ENCODE measurements at places on chromosomes 2 and 18.

DNA sequence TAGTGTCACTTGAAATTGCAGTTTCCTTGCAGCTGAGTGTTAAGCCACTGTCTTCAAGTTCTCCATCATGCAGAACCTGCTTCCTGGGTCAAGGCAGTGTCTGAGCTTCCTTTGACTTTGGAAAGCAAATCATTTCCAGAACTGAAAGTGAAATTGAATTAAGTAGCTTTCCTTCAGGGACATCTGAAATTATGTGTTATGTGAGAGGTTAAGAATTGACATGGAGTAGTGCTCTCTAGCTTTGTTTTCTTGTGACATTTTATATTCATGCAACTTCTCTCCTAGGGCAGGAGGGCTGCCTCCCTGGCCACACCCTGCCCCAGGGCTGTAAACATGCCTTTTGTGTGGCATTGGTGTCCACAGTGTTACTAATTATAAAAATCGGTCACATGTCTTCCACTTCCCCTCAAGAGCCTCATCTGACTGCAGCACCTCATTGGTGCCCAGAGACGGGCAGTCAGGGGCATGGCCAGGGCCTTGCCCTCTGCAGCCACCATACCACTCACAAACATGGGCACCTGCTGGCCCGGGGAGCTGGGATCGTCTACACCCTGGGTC, 14.4 kb downstream of the RAB12 start:
- no peak for DNase-seq

GRCh38 chr2:241282555-241282954, 32.9 kb downstream of the HDLBP start:
- DNase-seq, result no peak

DNA sequence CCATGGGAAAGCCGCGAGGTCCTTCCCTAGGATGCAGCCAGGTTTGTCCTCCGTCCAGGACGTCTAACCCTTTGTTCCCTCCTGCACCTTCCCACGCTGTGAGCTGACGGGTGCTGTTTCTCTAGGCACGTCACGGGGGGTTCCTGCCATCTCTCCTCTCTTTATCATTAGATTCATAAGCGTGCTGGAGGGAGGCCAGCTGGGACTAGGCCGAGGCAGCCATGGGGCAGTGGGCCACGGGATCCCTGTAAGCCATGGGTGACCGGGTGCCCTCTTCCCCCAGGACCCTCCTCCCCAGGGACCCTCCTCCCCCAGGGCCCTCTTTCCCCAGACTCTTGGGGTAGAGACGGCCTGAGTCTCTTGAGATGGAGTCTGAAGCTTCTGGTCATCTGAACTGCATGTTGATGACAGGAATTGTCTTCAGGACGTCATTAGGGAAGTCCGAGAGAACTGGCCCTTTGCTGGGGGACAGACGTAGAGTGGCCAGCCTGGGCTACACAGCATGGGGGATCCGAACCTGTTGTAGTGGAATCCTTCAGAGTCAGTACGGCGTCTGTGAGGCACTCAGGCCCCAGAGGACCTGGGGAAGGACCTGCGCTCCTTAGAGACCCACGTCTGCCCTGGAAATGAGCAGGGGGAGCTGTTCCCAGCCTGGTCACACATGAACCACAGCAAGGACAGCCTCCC, 108.1 kb downstream of the TPO start:
- no peak for DNase-seq

GRCh38 chr2:43321446-43321845, 95.0 kb upstream of the ZFP36L2 start:
- no peak for DNase-seq

GRCh38 chr2:152661076-152661475, 56.2 kb downstream of the PRPF40A start:
- DNase-seq, result no peak

- DNase-seq, result no peak
Measured at GRCh38 chr2:133942398-133942797, 311.5 kb upstream of the MGAT5 start.

DNA sequence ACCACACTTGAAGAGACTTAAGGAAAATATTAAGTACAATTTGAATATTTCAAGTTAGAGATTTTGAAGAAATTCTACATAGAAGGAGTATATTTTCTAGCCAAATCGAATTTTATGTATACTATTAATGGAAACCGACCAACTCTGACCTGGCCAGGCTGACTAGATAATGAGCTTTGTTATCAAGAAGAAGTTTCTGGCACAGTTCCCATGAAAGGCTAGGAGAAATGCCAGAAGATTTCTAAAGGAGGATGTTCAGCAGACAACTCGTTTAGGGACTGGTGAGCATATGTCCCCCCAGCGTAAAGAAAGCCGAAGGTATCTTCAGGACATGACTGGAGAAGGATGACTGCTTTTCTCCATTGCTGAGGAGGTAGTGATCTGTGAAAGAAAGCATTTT, 127.3 kb downstream of the DIS3L2 start:
- DNase-seq, result no peak

DNA sequence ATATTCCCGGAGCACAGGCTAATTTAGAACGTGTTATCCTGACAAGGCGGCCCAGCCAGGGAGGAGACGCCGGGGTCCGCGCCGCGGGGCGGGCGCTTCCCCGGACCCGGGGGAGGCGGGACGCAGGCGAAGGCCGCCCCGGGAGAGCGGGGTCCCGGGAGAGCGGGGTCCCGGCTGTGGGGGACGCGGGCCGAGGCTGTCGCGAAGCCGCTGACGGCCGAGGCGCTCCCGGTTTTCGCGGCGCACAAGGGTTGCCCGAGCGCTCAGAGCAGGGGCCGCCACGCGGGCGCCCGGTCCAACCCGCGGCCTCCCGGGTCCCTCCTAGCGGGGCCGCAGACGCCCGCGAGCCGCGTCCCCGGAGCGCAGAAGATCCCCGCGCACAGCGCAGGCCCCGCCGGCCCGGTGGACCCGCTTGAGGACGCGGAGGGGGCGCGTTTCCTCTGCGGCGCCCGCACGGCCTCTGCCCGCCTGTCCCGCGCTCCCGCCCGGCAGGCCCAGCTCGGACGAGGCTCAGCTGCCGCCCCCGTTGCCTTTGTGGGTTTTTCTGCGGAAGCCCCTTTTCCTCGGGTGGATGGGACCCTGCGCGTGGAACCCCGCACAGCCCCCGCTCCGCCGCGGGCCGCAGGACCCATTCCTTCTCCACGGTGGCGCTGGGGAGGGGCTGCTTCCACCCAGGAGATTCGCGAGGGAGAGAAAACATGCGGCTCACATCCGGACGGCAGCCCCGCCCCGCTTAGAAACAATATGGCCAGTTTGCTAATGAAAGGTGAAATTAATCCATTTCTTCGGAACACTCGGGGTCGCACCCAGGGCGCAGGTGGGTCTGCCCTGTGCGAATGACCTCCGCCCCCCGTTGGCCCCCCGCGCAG, 9.6 kb upstream of the KCNG2 start:
- peak; percentile 30 for DNase-seq

GRCh38 chr2:182330451-182331305, 96.2 kb downstream of the PDE1A start:
- no peak for DNase-seq

- DNase-seq, result peak; percentile 64
Measured at GRCh38 chr2:205680067-205680466, 2.2 kb upstream of the NRP2 start.

GRCh38 chr2:57376985-57377384, 669.6 kb upstream of the VRK2 start:
- no peak for DNase-seq

DNA sequence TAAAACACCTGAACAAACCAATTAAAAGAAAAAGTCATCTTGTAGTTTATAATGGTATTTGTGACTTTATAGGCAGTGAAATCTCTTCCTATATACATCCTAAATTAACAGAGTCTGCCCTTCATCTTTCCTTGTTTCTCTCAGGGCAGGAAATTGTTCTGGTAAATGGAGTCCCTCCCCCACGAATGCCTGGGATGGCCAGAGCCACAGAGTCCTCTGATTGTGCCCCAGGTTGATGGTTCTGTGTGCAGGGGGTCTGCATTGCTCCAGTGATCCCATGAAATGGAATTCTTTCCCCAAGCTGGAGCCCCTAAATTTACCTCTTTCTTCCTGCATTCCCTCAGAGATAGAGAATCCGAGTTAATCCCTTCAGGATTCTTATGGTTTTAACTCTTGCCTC, 155.5 kb downstream of the MTX2 start:
- DNase-seq, result no peak

DNA sequence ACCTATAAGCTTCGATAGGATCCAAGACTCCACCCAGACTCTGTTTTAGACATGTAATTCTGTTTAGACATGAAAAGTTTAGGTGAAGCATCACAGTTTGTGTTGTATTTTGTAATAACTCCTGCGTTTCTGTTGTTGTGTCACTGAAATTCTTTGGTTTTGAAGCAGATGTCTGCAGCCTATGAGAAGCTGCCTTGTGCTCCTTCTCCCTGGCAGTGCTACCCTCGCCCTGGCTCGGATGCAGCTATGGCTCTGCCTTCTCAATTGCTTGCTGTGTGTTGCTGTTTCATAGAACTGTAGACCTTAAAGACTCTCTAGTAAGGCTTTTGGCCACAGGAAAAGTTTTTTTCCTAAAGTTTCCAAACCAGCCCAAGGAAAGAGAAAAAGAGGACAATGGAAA, 40.2 kb upstream of the ZNF638 start:
- no peak for DNase-seq

DNA sequence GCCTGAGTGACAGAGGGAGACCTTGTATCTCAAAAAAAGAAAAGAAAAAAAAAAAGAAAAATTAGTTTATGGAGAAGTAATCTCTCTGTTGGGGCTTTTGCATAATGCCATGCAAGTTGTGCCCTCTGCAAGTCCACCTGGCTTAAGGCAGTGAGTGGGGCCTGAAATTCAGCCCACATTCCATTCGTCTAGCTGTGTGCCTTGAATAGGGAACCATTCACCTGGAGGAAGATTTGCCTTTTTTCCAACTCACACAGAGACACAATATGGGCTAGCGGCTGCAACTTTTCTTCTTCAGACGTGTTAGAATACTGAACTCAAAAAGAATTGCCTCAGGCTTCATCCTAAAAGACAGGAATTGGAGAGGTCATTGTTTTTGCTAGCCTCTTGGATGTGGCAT, 160.0 kb upstream of the STON1 start:
- DNase-seq, result no peak

GRCh38 chr18:48136051-48136826, 205.8 kb upstream of the SMAD2 start:
- peak; percentile 47 for DNase-seq

GRCh38 chr2:231640241-231640640, 47.6 kb downstream of the TEX44 start:
- DNase-seq, result no peak

- DNase-seq, result no peak
Measured at GRCh38 chr2:122117371-122117770, 361.9 kb downstream of the TSN start.

- no peak for DNase-seq
Measured at GRCh38 chr18:32754508-32755263, 18.1 kb downstream of the KLHL14 start.

GRCh38 chr2:128028668-128029054, 802 bp upstream of the SAP130 start:
- DNase-seq, result no peak

Measured in activated effector memory CD4-positive, alpha-beta T cell treated with anti-CD3 and anti-CD28 coated beads, Interleukin-2, amount 50 U/mL, for 16 hours (primary cell).